Activated CD4-positive, alpha-beta T cell treated with anti-CD3 and anti-CD28 coated beads, Interleukin-2, amount 50 U/mL, for 1 hour (primary cell): ENCODE measurements at places on chromosomes 13 and 19.

GRCh38 chr19:57719901-57720519 is 7.4 kb downstream of the ZNF671 start:
- no peak for DNase-seq

DNA sequence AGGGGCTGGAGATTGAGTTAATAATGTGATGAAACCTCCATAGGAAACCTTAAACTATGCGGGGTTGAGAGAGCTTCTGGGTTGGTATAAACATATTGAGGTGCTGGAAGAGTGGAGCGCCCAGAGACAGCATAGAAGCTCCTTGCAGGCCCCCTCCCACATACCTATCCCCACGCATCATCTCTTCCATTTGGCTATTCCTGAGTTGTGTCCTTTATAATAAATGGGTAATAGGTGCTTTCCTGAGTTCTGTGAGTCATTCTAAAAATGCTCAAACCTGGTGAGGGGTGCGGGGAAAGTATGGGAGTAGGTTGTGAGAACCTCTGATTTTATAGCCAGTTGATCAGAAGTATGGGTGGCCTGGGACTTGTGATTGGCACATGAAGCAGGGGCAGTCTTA is 14.6 kb downstream of the CCDC122 start:
- no peak for DNase-seq

DNA sequence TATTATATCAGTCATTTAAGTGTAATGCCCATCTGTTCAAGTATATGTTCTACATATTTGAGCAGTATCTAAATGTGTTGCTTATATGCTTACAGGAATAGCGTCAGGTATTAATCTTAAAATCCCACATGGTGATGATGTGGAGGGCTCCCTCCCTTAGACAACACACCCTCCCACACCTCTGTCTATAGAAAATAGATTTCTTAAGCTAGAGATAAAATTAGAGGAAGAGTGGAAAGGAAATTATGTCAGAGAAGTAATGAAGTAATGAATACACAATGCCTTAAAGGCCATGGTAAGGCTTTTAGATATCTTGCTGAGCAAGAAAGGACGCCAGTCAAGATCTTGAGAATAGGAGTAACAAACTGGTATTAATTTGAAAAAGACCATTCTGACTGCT is 12.4 kb downstream of the ZDHHC20 start:
- DNase-seq, result no peak

DNA sequence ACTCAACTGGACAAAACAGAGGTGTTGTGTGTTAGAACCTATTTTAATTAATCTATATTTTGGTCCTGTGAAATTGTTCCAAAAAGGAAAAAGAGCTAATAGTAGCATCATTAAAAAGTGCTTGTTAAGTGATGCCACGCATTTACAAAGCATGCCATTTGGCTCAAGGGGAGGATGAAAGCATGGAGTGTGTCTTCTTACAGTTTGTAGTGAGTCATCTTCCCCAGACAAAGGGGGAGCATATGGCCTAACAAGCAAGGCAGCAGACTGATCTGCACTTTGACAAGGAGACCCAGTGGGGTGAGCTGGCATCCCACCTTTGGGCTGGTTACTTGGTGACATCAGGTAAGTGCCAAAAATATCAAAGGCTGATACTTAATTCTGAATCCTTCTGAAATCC is 297.0 kb downstream of the FGF9 start:
- no peak for DNase-seq

GRCh38 chr19:9041023-9041422 is 30.8 kb upstream of the MUC16 start:
- DNase-seq, result no peak

DNA sequence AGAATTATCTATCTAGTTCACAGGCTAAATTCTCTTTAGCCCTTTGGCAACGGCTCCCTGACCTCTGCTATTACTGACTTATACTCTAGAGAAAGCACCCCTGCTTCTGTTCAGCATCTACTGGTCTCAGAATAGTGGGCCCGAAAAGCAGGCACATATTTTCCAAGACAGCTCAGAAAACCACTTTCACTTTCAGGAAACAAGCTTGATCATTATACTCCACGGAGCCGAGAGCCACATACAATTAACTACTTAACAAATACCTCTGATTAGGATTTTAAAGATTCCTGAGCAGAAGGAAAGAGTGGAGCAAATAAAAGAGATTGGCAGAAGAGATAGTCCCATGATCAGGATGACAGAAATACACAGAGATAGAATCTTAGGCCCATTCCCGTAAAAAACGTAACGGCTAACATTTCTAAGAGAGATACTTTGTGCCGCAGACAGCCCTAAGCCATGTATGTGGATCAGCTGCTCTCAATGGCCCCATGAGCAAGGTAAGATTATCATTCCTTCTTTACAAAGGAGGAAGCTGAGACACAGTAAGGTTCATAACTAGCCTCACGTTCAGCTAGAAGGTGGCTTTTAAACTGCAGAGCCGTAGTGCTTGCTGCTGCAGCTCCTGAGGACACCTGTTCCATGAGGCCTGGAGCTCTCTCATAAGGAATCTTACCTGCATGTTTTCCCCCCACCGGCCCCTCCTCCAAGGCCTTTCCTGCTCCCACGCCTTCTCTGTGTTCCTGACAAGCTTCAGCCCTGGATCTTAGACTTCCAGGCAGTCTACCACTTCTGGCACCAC is 227.2 kb downstream of the FOXO1 start:
- DNase-seq, result no peak

DNA sequence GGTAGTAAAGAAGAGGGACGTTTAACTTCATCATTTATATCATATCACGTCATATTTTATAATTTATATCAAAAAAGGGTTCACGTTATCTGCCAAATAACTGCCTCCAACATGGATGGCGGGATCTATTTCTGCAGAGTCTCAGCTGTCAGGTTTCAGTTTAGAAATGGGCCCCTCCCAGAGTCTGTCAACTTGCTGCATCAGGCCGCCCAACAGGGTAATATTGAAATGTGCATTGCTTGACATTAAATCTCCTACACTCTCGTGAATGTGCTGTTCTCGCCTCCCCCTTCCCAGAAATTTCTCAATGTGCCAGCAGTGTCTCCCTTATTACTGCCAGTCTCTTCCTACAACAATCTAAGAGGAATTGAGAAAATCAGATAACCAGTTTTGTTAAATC is 96.9 kb downstream of the TRPC4 start:
- DNase-seq, result no peak

- DNase-seq, result peak; percentile 42
Measured at GRCh38 chr13:114067886-114068651, 64.4 kb downstream of the RASA3 start.

DNA sequence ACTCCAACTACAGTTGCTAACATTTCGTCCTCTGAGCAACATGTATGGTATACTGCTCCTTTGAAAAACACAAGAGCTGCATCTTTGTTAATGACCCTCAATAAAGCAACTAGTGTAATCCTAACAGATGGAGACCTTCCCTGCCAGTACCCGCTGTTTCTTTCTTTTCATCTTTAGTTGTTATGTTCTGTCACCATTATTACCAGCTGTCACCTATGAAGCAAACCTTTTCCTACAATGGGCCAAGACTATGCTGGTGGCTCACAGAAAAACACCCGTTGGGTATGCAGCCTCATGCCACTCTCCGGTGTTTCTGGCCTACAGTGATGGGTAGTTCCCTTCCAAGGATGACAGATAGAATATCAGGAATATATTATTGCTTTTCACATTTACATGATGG is 29.7 kb upstream of the CYSLTR2 start:
- no peak for DNase-seq
